EH (cell line): ENCODE measurements at places on chromosomes 7 and 10.

DNA sequence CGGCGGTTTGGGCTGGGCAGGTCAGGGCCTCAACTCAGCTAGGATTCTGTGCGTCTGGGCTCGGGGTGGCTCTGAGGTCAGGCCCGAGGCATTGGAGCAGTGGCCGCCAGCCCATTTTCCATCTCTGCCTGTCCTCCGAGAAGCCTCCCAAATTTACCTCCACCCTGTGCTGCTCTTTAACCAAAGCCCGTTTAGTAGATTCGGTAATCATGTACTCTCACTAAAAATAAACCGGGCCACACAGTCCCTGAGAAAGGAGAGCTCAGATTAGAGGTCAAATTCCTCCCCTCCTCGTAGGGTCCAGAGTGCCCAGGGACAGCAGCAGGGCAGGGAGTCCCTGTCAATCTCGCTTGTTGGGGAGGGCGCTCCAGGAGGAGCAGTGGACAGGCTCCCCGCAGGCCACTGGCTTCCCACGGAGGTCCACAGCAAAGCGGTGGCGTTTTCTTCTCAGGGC, 88.7 kb upstream of the CHST15 start:
- DNase-seq, result no peak

GRCh38 chr10:125160856-125161706, 718 bp upstream of the CTBP2 start:
- DNase-seq, result peak; percentile 91

DNA sequence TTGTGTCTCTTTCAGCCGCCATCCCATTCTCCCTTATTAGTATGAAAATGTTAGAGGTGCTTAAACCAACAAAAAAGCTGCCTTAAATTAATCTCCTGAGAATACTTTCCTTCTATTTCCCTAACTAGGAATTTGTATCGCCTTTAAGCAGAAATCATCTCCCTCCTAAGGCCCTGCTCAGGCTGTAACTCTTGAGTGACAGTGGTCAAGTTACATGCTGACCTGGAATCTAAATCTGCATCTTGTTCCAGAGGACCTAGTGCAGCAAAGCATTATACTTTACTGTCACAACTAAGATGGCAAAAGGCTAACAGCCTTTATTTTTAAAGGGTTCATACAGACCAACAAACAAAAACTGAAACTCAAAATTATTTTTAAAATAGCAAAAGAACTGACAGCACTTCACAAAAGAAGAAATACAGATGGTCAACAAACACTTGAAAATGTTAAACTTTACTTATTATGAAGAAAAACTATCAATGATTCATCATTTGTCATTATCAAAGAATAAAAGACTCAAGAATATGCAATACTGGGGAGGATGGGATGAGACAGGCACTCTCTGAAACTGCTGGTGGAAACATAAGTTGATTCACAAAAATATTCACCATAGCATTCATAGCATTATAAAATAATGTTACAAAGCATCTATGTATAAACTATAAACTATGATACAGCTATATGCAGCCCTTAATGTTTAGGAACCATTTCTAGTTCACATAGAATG, 11.0 kb downstream of the CYREN start:
- peak; percentile 13 for DNase-seq

DNA sequence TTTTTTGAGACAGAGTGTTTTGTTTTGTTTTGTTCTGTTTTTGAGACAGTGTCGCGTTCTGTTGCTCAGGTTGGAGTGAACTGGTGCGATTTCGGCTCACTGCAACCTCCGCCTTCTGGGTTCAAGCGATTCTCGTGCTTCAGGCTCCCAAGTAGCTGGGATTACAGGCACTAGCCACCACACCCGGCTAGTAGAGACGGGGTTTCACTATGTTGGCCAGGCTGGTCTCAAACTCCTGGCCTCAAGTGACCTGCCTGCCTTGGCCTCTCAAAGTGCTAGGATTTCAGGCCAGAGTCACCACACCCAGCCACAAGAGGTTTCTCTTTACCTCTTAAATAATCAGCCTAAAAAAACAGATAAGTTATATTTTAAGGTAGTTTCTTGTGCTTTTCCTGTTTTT, 8.7 kb upstream of the ARHGAP12 start:
- no peak for DNase-seq

DNA sequence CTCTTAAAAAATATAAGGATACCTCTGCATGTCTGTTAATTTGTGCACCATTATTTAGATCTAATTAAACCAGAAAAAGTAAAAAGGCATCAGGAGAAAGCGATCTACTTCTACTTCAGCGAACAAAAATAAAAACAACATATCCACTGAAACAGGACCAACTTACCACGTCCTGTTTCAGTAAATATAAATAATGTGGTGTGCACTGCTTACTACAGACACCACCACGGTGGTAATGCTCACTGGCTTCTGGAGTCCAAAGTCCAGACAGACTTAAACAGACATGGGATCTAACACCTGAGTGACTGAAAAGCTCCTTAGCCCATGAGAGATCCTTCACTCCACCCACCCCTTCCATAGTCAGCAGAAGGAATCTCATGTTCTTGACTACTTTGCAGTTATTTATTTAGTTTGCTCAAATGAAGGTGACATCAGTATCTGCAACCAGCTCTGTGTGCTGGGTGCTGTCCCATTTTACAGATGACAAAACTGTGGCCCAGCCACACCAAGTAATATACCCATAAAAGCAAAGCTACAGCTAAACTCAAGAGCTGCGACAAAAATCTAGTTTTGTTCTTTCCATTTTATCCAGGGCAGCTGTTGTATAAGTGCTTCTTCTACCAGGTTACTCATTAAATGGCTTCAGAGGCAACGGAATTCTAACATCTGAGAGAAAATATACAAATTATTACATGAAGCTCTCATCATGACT, 62.1 kb upstream of the NCAPG2 start:
- DNase-seq, result no peak

GRCh38 chr7:105881439-105881838, 5.0 kb upstream of the ATXN7L1 start:
- DNase-seq, result no peak
